ENCODE measurements at places on chromosomes 5 and 9.

DNA sequence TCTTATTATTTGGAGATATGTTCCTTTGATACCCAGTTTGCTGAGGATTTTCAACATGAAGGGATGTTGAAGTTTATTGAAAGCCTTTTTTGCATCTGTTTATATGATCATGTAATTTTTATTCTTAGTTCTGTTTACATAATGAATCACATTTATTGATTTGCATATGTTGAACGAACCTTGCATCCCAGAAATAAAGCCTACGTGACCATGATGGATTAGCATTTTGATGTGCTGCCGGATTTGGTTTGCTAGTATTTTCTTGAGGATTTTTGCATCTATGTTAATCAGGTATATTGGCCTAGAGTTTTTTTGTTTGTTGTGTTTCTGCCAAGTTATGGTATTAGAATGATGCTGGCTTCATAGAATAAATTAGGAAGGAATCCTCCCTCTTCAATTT lies 161.4 kb upstream of the ITGA1 start:
- H3K27ac ChIP-seq: no peak overlapping the region
- DNase-seq: no peak
- H3K4me1 ChIP-seq: no peaks in the 10 kb centered on the region
- H3K27me3 ChIP-seq: no peaks in the 10 kb centered on the region
- H3K36me3 ChIP-seq: no peaks in the 10 kb centered on the region

GRCh38 chr9:33044677-33045282 lies 19.7 kb downstream of the DNAJA1 start:
- H3K27ac ChIP-seq: peak overlapping the region; percentile 94
- no peaks in the 10 kb centered on the region for H3K27me3 ChIP-seq
- H3K36me3 ChIP-seq: peaks cover 65% of the 10 kb centered on the region
- no peak for DNase-seq
- peaks cover 17% of the 10 kb centered on the region for H3K4me1 ChIP-seq
- H3K4me3 ChIP-seq: peak overlapping the region; percentile 73

- no peaks in the 10 kb centered on the region for H3K4me1 ChIP-seq
- H3K4me3 ChIP-seq: no peak overlapping the region
- H3K36me3 ChIP-seq: no peaks in the 10 kb centered on the region
- no peak overlapping the region for H3K27ac ChIP-seq
Measured at GRCh38 chr5:179327021-179327735, 18.1 kb downstream of the ADAMTS2 start.

- H3K27me3 ChIP-seq: no peaks in the 10 kb centered on the region
- no peak overlapping the region for H3K4me3 ChIP-seq
- no peak overlapping the region for H3K27ac ChIP-seq
Measured at GRCh38 chr5:119327018-119327417, 28.8 kb upstream of the TNFAIP8 start.

- H3K4me3 ChIP-seq: no peak overlapping the region
- H3K36me3 ChIP-seq: no peaks in the 10 kb centered on the region
- DNase-seq: no peak
- H3K4me1 ChIP-seq: peaks cover 16% of the 10 kb centered on the region
- H3K27ac ChIP-seq: no peak overlapping the region
Measured at GRCh38 chr9:107546859-107547258, 57.3 kb upstream of the KLF4 start.

All from heart right ventricle (tissue), 16 donors.